ENCODE measurements at places on chromosomes 7 and 10.

- DNase-seq = no peak
These were observed 217.5 kb downstream of the ADAM12 start for GRCh38 chr10:126170776-126171175.

GRCh38 chr10:3229815-3230214 lies 57.2 kb upstream of the PITRM1 start:
- no peak for DNase-seq

DNA sequence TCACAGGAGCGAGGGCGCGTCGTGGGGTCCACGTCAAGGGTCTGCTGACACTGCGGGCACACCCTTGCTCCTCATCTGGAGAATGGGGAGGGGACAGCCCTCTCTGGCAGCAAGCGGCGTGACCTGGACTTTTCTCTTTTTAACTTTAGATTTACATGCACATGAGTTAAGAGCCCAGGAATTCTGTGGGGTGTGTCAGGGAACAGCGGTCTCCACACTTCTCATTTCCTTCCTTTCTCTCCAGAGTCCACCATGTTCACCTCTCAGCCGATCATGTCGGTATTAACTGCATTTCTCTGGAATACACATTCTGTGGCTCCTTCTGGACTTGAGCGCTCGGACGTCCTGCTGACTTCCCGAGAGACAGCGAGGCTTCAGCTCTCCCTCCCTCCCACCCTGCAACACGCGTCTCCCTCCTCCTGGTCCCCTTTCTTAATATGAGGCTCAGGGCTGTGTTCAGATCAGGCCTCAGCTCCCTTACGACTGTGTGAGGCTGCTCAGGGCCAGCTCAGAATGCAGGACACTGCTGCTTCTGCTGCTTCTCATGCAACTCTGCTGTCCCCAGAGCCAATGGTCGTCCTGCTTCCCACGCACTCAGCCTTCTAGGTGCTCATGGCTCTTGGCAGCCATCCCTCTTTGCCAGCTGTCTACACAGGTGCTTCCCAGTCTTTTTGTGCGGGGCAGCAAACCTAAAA lies 261.3 kb downstream of the ELFN1 start:
- no peak for DNase-seq

GRCh38 chr10:132145002-132145401 lies 41.7 kb upstream of the DPYSL4 start:
- no peak for DNase-seq

DNA sequence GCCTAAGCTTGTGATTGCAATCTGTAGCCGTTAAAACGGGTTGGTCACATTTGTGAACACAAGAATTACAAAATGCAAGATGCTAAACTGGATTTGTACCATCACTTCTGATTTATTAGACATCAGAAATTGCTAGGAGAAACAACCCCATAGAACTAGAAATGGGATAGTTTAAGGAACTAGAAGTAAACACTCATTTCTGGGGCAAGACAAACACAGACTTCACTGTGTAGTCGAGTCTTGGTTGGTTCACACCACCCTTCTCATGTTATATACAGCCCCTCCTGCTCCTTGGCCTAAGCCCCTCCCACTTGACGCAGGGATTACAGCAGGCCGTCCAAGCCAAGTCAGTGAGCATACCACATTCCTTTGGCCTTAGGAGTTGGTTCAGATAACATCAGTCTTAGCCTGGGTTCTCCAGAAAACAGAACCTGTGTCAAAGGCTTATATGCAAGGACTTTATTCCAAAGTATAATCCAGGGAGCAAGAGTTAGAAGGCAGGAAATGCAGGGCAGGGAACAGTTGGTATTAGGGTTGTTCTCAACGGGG lies 2.0 kb upstream of the NRAP start:
- no peak for DNase-seq

DNA sequence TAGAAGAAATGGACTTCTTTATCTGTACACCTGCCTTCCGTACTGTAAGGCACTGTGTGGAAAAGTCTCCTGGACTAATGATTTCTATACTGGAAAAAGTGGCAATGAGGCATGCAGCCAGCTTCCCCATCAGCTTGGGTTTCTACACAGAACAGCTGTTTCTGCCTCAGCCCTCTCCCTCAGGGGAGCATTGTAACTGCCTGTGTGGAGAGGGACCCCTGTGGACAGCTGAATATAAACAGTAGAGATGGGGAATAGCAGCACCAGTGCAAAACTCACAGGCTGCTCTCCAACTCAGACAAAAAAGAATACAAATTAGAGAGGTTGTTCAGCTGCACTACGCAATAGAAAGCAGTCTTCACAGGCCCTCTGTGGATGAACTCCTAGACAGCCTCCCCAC lies 451.3 kb upstream of the MBL2 start:
- DNase-seq = no peak

GRCh38 chr10:94103801-94104221 lies 110.1 kb downstream of the PLCE1 start:
- no peak for DNase-seq

DNA sequence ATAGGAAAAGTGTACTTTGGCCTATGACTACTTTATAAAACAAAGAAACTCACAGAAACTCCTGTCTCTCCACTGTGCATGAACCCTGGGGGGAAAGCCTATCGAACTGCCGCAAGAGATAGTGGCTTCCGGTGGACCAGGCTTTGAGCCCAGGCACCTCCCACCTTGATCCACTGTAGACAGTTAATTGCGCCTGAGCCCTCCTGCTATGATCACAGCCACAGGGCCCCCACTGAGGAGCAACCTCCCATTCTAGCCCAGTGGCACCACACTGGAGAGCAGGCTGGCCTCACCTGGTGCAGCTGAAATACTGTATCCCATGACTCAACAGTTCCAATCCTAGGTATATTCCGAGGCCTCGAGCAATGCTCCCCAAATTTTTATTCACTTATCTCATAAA lies 98.8 kb downstream of the COBL start:
- no peak for DNase-seq

Measured in T-helper 2 cell (primary cell).